ENCODE measurements at places on chromosomes 2 and 18.

GRCh38 chr2:177397481-177398289, 5.1 kb downstream of the AGPS start:
- no peak for DNase-seq

DNA sequence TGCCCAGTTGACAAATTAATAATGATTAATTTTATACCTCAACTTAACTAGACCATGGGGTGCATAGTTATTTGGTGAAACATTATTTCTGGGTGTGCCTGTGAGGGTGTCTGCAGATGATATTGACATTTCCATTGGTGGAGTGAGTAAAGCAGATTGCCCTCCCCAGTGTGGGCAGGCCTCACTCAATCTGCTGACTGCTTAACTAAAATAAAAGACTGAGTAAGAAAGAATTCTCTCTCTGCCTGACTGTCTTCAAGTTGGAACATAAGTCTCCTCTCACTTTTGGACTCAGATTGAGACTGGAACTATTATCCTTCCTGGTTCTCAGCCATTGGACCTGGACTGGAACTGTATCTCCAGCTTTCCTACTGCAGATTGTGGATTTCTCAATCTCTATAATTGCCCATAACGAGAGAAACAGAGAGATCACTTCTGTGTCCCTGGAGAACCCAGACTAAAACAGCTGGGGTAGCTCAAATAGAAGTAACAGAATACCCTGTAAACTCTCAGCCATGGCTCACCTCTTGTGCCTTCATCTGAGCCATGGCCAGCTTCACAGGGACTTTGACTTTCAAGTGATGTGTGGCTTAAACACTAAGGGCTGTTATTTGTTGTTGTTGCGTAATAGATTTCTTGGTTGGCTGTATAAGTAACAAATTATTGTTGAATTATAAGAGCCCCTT, 575.3 kb upstream of the RAB6C start:
- no peak for DNase-seq

GRCh38 chr2:33069894-33070651, 123.3 kb downstream of the LTBP1 start:
- DNase-seq = no peak

DNA sequence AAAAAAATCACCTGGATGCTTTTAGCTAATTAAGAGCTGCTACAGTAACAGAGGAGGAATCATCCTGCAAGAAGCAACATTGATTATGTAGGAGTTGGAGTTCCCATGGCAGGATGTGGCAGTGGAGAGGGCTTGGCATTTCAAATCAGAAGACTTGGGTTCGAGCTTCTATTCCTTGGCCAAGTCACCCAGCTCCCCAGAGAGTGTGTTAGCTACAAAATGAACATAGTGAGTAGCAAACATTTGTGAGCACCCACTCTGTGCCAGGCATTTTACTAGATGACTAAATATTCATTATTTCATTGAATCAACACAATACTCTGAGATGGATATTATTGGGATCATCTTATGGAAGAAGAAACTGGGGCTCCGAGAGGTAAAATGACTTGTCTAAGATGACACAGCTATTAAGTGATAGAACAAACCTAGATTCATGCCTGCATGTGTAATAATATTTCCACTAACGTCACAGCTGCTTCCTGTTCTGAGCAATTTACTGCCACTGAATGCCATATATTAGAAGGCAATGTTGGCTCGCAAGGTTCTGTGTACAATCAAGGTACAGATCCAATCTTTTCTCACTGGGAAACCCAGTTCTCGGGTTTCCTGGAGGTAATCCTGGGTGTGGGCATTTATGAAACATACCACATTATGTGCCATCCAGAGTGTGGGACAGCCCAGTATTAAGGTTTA, 18.0 kb downstream of the NTSR2 start:
- no peak for DNase-seq

- DNase-seq = no peak
Observed at GRCh38 chr18:59659508-59660170, 37.6 kb downstream of the CCBE1 start.

GRCh38 chr2:167318581-167318980, 430.3 kb downstream of the XIRP2 start:
- DNase-seq = no peak

Measured in GDM1 (cell line).